ENCODE measurements at places on chromosomes 11 and 22. TPM values are rescaled to one million over a fixed set of nuclear protein-coding genes. Genes with fewer than 3 reads are reported as not detected.

The FREY1 gene
- not detected for total RNA-seq

The OR5B12 gene
- not detected for total RNA-seq

The TOP3B gene
- 94.6 TPM for total RNA-seq

- H3K36me3 ChIP-seq = no peaks in the 10 kb centered on the region
- no peak overlapping the region for H3K4me3 ChIP-seq
- no peaks in the 10 kb centered on the region for H3K4me1 ChIP-seq
Observed at GRCh38 chr11:385594-386351, 8.2 kb upstream of the PKP3 start.

- peaks cover 9% of the 10 kb centered on the region for H3K4me1 ChIP-seq
- H3K27ac ChIP-seq = no peak overlapping the region
- H3K27me3 ChIP-seq = peaks cover 4% of the 10 kb centered on the region
- H3K36me3 ChIP-seq = no peaks in the 10 kb centered on the region
- no peak overlapping the region for H3K4me3 ChIP-seq
Observed at GRCh38 chr11:131998020-131998419, 627.6 kb downstream of the NTM start.

- H3K27me3 ChIP-seq = no peaks in the 10 kb centered on the region
- no peak for DNase-seq
- H3K4me3 ChIP-seq = no peak overlapping the region
- H3K27ac ChIP-seq = no peak overlapping the region
Observed at GRCh38 chr11:76795936-76796441, 12.8 kb downstream of the TSKU start.

DNA sequence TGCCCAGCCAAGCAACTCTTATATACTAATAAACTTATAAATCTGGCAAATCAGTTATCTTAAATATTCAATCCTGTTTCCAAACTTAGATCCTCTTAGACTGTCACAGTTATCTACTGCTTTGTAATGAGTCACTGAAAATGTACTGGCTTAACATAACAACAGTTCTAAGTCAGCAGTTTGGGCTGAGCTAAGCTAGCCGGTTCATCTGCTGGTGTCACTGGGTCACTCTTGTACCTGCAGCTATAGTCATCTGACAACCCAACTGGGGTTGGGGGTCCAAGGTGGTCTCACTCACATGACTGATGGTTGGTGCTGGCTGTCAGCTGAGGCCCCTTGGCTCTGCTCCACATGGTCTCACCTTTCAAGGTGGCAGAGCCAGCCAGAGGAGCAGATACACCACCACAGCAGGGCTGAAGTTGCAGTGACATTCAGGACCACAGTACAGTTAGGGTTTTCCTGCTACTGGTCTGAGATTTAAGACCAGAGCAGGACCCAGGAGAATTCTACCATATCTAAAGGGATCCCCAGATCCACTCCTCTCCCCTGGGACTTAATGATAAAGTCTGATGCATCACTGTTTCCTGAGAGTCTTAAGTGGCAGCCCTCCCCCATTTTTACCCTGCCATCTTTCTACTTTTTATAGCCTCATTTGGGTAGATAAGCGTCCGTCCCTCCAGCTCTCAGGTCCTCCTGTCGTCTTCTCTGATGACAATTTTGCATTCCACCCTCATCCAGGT is 7.9 kb upstream of the MACROD1 start:
- no peak overlapping the region for H3K27ac ChIP-seq
- no peaks in the 10 kb centered on the region for H3K36me3 ChIP-seq
- H3K4me1 ChIP-seq = no peaks in the 10 kb centered on the region
- no peak overlapping the region for H3K4me3 ChIP-seq

DNA sequence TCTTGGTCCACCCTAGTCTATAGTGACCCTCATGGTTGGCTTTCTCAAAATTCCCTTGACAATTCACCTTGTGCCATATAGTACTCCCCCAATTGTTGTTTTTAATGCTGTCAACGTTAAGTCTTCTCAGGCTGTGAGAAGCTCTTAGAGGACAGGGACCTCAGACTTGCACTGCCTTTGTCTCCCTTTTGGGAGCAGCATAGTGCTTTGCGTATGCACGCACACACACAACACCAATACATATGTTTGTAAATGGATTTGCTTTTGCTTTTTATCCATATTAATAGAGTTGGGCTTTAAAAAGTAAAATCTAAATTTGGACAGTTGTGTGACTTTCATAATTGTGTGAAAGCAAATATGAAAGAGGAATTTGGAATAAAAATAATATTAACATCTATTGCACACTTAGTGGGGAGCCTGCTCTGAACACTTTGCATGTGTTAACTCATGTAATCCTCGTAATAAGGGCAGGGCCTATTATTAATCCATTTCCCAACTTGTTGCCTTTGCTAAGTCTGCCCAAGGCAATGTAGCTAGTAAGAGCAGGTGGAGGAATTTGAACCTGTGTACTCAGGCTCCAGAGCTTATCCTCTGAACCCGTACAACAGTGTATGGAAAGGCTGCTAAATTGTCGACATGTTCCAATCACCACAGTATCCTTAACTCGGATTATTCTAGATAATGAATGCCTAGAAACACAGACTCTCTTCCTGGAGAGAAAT is 257.7 kb upstream of the NARS2 start:
- H3K36me3 ChIP-seq = no peaks in the 10 kb centered on the region
- no peak overlapping the region for H3K4me3 ChIP-seq
- no peak for DNase-seq
- no peaks in the 10 kb centered on the region for H3K27me3 ChIP-seq
- H3K27ac ChIP-seq = no peak overlapping the region

DNA sequence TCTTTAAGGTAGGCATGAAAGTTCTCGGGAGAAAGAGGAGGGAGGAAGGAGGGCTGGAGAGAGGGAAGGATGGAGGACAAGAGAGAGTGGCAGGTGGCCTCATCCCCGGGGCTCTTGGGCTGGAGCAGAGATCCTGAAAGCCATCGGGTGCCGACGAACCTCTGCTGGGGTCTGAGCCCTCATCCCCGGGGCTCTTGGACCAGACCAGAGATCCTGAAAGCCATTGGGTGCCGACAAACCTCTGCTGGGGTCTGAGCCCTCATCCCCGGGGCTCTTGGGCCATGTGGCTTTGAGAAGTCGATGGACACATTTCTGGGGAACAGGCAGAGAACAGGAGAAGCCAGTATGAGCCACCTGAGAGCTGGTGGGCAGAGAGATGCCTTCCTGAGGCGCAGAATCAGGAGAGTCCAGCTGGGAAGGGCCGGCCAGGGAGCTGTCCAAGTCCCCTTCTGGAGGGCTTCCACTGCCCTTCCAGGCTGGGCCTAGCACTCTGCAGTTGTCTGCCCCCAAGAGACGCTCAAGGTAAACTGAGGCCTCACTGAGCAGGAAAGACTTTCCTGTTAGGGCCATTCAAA is 1398.1 kb downstream of the BRD1 start:
- H3K36me3 ChIP-seq = no peaks in the 10 kb centered on the region
- DNase-seq = no peak
- H3K4me3 ChIP-seq = no peak overlapping the region
- no peaks in the 10 kb centered on the region for H3K4me1 ChIP-seq
- no peak overlapping the region for H3K27ac ChIP-seq

DNA sequence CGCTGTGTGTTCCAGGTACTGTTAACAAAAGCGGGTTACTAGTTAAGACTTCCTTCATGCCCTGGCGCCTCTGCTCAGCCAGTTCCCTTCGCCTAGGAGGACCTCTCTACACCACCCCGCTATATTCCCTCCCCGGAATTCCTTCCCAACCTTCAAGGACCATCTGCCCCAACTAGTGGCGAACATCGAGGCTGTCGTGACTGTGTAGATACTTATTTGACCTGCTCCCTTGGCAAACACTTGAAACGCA is 450 bp upstream of the BCL2L13 start:
- H3K27ac ChIP-seq = peak overlapping the region; percentile 98
- DNase-seq = no peak
- no peaks in the 10 kb centered on the region for H3K27me3 ChIP-seq
- peaks cover 25% of the 10 kb centered on the region for H3K4me1 ChIP-seq
- no peaks in the 10 kb centered on the region for H3K36me3 ChIP-seq

- no peaks in the 10 kb centered on the region for H3K36me3 ChIP-seq
- H3K27ac ChIP-seq = no peak overlapping the region
- DNase-seq = no peak
- H3K4me3 ChIP-seq = no peak overlapping the region
- H3K27me3 ChIP-seq = no peaks in the 10 kb centered on the region
Observed at GRCh38 chr11:1970956-1971355, 23.8 kb downstream of the MRPL23 start.

GRCh38 chr11:109695696-109696095 is 273.7 kb downstream of the C11orf87 start:
- H3K27ac ChIP-seq = no peak overlapping the region
- no peak for DNase-seq
- no peaks in the 10 kb centered on the region for H3K4me1 ChIP-seq

GRCh38 chr11:95378111-95378510 is 147.1 kb upstream of the SESN3 start:
- no peaks in the 10 kb centered on the region for H3K27me3 ChIP-seq
- no peak for DNase-seq
- no peaks in the 10 kb centered on the region for H3K36me3 ChIP-seq

DNA sequence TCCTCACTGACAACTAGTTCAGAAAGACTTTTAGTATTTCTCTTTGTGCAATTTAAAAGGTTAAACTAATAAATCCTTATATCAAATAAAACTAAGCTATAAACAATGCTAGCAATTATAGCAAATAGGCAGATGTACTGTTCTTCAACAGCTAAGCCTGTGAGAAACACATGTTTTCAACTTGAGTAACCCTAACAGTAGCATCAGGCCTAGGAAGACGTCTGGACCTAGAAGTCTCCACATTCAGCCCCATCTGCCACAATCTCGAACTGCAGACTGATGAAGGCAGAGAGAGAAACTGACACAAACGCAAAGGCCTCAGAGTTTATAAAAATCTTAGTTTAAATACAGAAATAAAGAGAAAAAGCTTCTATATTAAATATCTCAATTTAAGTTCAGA is 2.5 kb downstream of the ST13 start:
- H3K27ac ChIP-seq = peak overlapping the region; percentile 96
- peaks cover 36% of the 10 kb centered on the region for H3K4me1 ChIP-seq
- H3K4me3 ChIP-seq = no peak overlapping the region
- no peaks in the 10 kb centered on the region for H3K27me3 ChIP-seq
- H3K36me3 ChIP-seq = no peaks in the 10 kb centered on the region

Measured in transverse colon (tissue), 4 donors.